AG04450 (cell line): ENCODE measurements at places on chromosomes 1 and 21. TPM values are rescaled to one million over a fixed set of nuclear protein-coding genes. Genes with fewer than 3 reads are reported as not detected.

- DNase-seq: no peak
These were observed 17.7 kb downstream of the FCRL3 start for GRCh38 chr1:157682710-157683437.

The KIF17 gene
- polyA plus RNA-seq: 2.7 and 2.8 TPM in 2 replicates

DNA sequence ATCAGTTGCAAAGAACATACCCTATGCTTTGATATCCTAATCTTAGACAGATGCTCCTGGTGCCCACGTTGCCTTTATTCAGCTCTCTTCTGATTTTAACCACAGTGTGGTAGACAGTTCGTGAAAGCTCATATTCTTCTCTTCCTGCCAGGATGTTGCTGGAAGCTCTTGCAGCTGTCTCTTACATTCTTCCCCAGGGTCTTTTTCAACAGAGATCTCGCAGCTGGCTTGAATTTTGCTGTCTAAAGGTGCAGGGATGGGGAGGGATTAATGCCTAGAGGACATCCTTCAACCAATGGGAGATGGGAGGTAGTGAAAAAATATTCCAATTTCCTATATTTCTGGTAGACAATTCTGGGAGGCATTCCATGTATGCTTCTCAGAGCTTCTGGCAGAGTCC, 150.0 kb upstream of the APP start:
- no peak for DNase-seq

DNA sequence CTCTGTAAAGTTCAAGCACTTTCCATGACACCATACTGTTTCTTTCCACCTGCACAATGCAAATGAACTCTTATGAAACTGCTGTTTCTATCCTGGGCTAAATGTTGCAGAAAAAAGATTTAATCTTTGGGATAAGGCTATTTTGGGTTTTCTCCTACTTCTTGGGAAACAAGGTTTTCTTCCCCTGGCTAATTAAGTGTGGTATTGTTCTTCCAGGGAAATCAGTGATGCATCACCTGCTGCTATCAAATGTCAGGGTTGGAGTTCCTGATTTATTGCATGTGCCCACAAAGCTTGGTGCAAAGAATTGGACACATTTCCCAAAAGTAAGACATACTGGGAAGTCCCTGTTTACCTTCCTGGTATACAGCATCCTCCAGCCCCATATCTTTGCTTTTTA, 6.0 kb upstream of the RGS4 start:
- no peak for DNase-seq

The OR10K2 gene
- not detected in 2 replicates for polyA plus RNA-seq
